ENCODE measurements at places on chromosomes 16 and 17.
A peak's percentile ranks its signal among the peaks of the same experiment; 100 is the strongest.

GRCh38 chr16:19882646-19883045, 2.0 kb downstream of the GPRC5B start:
- peak; percentile 61 for DNase-seq

- no peak for DNase-seq
Measured at GRCh38 chr17:16358394-16358793, 5.1 kb upstream of the CENPV start.

DNA sequence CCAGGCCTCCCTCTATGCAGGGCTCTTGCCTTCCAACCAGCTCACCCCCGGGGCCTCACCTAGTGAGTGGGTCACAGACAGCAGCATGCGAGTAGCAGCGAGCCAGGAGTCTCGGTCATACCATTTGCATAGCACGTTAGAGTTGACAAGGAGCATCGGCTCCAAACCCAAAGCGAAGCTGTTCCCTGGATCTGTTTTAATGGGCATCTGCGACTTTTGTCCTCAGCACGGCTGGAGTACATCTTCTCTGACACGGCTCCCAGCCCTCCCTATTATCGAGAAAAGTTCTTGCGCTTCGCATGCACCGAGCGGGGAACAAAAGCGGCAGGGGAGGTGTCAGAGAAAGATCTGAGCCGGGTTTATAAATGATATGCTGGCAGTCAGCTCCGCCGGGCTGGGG, 253.3 kb downstream of the MAF start:
- peak; percentile 69 for DNase-seq

DNA sequence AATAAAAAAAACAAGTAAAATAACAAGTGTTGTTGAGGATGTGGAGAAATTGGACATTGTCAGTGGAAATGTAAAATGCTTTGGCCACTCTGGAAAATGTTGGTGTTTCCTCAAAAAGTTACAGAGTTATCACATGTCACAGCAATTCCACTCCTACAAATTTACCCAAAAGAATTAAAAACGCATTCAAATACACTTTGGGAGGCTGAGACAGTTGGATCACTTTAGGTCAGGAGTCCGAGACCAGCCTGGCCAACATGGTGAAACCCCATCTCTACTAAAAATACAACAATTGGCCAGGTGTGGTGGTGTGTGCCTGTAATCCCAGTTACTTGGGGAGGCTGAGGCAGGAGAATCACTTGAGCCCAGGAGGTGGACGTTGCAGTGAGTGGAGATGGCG, 5.6 kb downstream of the TOP3A start:
- DNase-seq: no peak

- no peak for DNase-seq
Measured at GRCh38 chr17:79835470-79835899, 3.8 kb downstream of the CBX4 start.

GRCh38 chr16:57087003-57087402, 5.4 kb upstream of the CPNE2 start:
- no peak for DNase-seq

DNA sequence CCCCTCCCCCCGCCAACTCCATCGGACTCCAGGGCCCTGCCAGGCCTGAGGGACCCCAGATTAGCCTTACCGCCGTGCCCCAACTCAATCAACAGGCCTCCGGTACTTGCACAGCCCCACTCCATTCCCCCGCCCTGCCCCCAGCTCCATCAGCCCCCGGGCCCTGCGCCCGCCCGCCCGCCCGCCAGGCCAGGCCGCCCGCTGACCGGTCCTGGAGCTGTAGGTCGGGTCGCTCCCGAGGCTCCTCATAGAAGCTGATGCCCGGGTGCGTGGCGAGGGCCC, 308 bp downstream of the GTF3C1 start:
- no peak for DNase-seq

DNA sequence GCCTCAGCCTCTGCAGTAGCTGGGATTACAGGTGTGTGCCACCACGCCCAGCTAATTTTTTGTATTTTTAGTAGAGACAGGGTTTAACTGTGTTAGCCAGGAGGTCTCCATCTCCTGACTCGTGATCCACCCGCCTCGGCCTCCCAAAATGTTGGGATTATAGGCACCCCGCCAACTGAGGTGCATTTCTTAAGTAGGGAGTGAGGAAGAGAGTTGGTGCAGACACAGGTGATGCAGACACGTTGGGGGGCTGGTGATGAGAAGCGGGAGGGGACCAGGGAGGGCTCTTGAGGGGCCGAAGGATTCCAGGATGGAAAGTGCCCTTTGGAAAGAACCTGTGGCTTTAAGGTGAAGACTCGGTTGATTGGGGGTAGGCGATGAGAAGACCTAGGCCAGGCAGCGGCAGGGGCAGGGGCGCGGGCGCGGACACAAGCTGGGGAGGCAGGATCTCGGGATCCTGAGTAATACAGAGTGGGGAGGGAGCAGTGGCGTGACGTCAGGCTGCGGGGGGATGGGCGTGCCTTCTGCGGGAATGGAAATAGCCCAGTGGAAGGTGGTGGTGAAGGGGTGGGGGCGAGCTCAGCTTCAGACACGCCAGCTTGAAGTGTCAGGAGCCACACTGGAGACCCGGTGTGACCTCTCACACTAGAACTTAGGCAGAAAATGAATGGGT, 2.5 kb upstream of the ATP6V0C start:
- no peak for DNase-seq

DNA sequence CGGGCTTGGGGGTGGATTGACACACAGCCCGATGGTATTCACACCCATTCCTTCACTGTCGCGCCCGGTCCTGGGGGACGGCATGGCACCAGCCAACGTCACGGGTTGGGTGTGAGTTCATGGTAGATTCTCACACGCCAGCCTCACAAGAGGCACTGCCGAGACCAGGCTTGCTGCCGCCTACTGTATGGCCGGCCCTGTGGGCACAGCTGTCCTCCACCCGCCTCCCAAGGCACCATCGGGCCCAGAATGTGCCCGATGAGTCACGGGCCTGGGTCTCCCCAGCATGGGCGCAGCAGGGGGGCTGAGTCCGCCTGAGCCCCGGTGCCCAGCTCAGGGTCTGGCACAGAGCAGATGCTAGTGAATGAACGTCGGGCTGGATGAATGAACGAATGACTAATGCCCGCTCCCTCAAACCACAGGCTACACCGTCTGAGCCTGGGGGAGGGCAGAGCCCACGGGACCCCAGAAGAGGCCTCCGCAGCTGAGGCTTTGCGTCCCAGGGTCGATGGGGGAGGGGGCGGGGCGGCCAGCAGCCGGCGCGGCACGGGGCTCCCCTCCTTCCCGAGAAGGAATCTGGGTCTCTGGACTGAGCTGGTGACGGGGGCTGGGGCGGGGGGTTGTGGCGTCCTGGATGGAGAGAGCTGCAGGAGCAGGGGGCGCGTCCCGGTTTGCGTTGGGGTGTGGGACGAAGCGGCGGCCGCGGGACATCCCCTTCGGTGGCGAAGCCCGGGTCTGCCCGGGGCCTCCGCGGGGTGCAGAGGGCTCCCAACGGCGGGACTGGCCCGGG, 829 bp downstream of the PITPNM3 start:
- DNase-seq: peak; percentile 81

- DNase-seq: no peak
Measured at GRCh38 chr16:3514621-3515020, 13.8 kb downstream of the CLUAP1 start.

DNA sequence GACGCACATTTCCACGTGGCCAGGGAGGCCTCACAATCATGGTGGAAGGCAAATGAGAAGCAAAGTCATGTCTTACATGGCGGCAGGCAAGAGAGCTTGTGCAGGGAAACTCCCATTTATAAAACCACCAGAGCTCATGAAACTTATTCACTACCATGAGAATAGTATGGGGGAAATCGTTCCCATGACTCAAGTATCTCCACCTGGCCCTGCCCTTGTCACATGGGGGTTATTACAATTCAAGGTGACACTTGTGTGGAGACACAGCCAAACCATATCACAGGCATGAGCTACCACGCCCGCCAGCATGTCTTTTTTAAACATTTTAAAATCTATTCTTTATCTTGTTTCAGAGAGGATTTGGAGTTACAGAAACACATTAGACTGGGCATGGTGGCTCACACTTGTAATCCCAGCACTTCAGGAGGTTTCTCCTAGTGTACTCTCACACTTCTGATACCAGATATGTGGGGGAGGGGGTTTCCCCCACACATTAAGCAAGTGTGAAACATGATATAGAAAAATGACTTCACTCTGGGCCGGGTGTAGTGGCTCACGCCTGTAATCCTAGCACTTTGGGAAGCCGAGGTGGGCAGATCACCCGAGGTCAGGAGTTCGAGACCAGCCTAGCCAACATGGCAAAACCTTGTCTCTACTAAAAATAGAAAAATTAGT, 5.6 kb upstream of the ATMIN start:
- DNase-seq: no peak

- DNase-seq: no peak
Measured at GRCh38 chr17:72423718-72424117, 302.9 kb downstream of the SOX9 start.

DNA sequence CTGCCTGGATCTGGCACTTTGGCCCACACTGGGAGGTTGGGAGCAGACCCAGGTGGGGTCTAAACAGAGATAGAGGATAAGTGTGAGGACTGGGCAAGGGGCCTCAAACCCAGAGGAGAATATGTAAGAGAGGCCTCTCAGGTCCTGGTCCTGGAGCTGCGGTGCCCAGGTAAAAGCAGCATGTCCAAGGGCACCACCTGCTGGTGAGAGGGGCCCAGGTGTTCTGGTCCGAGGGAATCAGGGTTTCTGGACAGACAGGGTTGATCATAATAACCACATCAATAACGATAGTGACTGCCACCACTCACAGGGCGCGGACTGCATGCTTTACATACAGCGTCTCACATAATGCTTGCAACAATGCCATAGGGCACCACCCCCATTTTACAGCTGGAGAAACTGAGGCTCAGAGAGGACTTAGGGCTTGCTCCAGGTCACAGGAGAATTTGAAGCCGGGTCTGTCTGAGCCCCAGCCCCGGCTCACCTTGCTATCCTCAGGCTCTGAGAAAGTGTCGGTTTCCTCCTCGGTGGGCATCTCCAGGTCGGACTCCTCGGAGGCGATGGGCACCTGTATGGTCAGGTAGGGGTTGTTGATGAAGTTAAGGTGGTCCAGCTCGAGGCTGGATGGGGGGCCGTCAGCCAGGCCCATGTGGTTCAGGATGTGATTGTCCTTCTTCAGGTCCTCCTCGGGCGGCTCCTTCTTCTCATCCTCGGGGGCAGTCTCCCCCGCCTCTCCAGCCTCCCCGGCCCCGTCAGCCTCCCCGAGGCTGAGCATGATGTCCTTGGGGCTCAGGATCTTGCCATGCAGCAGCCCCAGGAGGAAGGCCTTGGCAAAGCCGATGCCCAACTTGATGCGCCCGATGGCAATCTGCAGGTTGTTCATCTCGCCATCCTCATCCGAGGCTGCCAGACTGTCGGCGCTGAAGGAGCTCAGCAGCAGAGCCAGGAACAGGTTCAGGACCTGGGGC, 19.1 kb upstream of the CD79B start:
- DNase-seq: no peak

- DNase-seq: no peak
Measured at GRCh38 chr16:2485811-2486507, 11.0 kb downstream of the TBC1D24 start.

- no peak for DNase-seq
Measured at GRCh38 chr17:72613806-72614292, 478.6 kb downstream of the SLC39A11 start.

GRCh38 chr17:56594320-56595107, 1.0 kb downstream of the NOG start:
- DNase-seq: no peak

DNA sequence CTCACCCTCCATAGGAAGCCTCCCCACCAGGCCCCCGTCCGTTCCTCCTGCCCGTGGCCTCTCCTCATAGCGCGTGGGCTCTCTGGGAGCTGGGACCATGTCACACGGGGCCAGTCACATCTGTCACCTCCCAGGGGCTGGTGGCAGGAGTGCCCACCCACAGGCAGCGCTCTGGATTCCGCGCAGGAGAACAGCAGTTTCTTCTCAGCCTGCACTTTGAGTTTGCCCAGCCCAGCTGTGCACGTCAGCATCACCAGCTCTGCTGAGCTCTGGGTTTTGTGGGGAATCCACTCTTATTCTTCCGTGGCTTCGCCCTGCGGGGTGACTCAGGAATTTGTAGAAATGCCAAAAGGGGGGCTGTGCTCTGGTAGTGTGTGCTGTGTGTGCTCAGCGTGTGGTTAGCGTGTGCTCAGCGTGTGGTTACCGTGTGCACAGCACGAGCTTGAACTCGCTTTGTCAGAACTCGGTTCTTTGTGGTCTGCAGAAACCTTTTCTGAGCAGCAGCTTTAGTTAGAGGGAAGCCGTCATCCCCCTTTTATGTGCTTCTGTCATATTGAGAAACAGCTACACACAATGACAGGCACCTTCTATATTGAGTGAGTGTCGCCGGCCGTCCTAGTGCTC, 3.2 kb downstream of the ACSF3 start:
- no peak for DNase-seq

GRCh38 chr16:79845734-79846135, 245.2 kb upstream of the MAF start:
- DNase-seq: no peak

GRCh38 chr17:69560987-69561441, 146.5 kb downstream of the MAP2K6 start:
- no peak for DNase-seq

DNA sequence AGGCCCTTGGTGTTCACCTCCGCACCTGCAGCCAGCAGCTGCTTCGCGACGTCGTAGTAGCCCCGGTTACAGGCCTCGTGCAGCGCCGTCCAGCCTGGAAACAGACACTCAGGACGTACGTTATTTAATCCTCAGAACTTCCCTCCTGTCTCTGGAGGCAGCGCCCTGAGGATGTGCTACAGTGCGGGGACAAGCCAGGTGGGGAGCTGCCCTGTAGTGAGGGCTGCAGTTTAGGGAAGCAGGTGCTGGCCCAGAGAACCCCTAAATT, 71.0 kb downstream of the ZNF778 start:
- DNase-seq: no peak

GRCh38 chr16:685967-686366, 1.8 kb upstream of the JMJD8 start:
- no peak for DNase-seq

DNA sequence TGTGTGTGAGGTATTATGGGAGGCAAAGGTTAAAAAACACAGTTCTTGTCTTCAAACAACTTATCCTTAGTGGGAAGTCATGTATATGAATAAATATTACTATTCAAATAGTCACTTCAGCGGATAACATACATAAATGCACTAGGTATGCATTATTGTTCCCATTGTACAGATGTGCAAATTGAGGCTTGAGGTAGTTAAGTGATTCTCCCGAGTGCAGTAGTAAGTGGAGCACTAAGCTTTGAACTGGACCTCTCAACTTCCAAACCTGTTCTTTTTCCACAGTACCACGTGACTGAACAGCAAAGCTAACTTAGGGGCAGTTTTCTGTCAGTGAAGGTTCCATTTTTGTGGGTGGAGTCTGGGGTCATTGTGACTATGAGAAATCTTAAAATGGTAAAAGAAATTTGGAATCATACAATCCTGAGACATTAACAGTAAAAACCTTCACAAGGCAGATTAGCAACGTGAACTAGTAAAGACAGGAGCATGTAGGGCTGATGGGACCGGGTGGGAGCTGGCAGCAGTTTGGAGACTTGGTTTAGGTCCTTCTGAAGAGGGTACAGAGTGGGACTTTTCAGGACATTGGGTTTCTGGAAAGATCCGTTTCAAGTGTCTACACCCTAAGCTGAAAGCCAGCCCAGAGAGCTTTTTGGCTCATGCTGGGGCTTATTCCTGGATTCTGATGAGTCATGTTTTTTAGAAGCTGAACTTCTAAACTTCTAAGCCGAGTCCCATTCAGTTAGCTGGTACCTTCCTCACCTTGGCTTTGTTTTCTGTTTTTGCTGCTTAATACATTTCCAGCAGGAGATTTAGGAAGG, 204.9 kb downstream of the PRKCA start:
- no peak for DNase-seq

All from retina (tissue), 1 donor.